ENCODE measurements at places on chromosomes 11 and 22.

- no peak for DNase-seq
Measured at GRCh38 chr11:3000032-3000961, 8.2 kb upstream of the NAP1L4 start.

DNA sequence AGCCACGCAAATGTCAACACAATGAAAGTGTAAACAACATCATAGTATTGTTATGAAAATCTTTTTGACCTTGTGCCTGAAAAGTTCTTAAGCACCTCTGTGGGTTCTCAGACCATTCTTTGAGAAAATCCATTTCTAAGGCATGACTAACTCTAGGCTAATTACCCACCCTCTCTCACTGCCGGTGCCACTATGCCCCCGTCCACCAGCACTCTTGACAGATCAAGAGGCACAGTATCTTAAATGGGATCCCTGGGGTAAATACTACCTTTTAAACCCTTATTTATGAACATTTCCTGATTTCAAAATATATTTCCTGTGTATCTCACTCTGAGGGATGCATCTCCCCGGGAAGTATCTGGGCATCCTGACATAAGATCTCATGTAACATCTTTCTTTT is 607.5 kb downstream of the METTL15 start:
- DNase-seq: no peak

DNA sequence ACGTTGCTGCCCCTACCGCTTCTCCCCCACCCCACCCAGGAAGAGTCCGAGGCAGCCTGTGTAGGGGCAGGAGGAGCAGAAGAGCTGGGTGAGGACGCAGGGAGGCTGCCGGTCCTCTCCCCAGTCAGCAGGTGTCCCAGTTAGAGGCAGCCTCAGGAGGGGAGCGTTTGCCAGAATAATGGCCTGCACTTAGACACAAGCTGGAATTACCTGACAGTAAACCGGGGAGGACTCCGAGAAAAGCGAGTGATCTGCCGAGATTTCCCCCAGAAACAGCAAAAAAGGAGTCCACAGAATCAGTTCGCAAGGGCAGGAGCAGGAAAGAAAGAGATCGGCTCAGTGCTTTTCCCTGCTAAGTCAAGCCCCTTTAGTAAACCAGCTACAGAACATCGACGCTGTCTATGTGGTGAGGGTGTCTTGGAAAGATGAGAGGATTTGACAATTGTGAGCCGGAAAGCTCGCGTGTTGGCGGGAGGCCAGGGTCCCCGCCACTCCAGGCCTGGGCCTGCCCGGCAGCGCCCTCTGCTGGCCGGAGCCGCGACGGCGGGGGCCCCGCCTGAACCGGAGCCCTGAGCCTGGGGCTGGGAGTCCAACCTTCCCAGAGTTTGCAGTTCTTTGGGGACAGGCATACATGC is 17.7 kb upstream of the THRSP start:
- DNase-seq: peak; percentile 56

GRCh38 chr22:17855572-17856290 is 81.5 kb upstream of the BID start:
- no peak for DNase-seq

GRCh38 chr11:58575377-58576020 is at the start of gene LPXN:
LPXN (minus strand) TSS chr11:58575856; CDS start chr11:58575772, 84 bp downstream.
- peak; percentile 35 for DNase-seq

DNA sequence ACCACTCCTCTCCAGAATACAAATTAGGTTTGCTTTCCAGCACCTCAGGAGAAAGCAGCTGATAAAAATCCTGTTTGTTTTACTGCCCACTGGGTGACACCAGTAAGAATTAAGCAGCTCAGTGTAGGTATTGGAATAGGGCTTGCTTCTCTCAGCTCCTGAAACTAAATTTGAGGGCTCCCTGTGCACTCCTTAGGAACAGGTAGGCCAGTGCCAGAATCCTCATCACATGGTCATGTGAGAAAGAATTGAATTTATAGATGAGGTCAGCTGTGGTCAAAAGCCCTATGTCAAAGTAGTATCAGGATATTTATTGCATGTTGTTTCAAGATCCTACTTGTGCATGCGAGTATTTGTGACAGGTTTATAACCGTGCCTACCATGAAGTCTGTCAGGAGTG is 1.0 kb downstream of the PRSS23 start:
- no peak for DNase-seq

DNA sequence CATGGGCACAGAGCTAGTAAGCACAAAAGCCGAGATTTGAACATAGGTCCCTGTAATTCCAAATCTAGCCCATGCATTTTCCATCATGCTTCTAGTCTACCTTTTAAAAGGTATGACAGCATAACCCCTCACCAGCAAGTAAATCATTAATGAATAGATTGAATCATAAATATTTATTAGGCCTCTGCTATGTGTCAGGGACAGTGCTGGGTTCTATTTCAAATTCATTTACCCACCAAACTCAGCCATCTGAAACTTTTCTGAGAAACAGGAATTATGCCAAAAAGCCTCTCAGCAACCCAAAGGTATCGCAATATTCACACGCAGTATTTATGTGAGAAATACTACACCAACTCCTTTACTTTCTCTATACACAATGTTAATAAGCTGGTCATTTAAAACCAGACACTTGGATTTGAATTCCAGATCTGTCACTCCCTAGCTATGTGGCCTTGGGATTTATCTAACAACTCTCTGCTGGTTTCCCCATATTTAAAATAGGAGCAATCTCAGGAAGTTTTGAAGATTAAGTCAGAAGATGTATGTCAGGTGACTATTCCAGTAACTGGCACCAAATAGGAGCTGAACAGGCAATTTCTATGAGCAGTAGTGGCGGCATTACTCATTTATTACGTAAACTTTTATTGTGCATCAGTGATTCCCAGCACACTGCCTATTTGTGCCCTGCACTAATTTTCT is 191.4 kb downstream of the TENM4 start:
- no peak for DNase-seq

DNA sequence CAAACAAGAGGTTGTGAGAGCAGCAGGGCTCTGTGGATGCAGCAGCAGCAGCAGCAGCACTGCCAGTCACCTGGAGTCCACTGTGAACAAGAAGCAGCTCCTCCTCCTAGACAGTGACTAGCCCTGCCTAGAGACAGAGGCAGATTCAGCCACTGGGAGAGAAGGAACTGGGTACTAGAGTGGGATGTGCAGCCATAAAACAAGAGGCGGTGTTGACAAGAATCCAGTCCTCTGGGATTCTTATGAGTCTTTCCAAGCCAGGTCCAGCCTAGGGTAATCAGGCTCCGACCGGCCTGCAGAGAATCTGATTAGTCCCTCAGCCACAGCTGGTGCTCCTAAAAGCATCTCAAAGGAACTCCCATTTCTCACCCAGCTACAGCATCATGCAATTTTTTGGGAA is 83.9 kb upstream of the USP47 start:
- no peak for DNase-seq

DNA sequence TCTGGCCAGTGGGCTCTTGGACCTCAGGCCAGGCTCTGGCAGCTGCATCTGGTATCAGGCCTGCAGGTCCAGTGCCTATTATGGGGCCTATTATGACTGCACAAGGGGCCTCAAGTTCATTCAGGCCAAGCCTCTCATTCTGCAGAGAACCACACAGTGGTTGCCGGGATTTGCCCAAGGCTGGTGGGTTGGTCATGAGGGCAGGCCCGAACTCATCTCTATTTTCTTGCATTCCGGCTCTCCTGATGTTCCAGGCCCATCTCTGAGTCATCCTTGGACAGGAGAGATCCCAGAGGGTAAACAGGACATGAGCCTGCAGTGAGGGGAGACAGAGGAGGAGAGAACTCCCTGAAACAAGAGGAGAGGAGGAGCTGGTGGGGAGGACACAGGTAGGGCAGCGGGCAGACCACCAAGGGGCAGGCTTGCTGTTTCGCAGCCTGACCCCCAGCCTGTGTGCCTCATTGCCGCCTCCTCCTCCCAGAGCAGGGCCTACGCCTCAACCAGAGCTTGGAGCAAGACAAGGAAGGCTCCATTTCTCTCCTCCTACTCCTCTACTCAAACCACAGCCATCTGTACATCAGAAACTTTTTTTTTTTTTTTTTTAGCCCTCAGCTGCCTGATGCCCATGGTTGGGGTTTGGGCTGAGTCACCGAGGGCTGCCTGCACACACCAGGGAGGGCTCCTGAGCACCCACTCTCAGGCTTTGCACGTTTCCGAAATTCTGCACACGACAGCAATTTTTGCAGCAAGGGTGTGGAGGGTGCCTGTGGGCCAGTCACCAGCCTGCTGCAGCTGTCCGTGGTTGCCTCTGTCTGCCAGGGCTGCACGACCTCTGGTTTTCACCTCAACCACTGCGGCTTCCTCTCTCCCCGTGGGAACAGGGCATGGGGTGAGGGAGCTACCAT is 12.7 kb upstream of the TREH start:
- peak; percentile 42 for DNase-seq

- DNase-seq: no peak
Measured at GRCh38 chr22:19996694-19997384, 19.8 kb downstream of the ARVCF start.

DNA sequence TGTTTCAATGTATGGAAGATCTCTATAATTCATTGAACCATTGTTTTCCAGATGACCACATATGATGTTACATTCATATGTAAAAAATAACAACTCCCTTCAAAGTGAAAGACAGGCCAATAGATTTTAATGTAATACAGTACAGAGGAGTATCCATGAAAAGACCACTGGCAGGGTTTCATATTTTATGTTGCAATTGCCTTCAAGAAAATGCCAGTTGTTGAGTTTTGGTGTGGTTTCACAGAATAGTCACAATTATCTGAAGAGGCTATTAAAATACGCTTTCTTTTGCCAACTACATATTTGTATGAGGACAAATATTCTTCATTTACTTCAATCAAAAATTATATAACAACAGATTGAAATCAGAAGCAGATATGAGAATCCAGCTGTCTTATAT is 14.3 kb downstream of the AMOTL1 start:
- no peak for DNase-seq

DNA sequence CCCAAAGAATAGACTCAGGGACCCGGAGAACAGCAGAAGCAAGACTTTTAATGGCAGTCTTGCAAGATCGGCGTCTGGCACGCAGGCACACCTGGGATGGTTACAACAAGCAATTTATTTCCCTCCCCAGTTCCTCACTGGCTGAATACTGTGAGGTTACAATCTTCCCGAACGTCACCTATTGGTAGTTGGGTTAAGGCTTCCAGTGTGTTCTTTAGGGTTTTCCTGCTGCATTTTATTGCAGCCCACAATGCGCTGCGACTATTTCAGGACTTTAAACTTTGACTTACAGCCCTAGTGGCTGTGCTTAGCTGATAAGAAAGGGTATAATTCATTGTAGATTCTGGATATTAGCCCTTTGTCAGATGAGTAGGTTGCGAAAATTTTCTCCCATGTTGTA is 11.5 kb upstream of the TRIM68 start:
- DNase-seq: no peak

DNA sequence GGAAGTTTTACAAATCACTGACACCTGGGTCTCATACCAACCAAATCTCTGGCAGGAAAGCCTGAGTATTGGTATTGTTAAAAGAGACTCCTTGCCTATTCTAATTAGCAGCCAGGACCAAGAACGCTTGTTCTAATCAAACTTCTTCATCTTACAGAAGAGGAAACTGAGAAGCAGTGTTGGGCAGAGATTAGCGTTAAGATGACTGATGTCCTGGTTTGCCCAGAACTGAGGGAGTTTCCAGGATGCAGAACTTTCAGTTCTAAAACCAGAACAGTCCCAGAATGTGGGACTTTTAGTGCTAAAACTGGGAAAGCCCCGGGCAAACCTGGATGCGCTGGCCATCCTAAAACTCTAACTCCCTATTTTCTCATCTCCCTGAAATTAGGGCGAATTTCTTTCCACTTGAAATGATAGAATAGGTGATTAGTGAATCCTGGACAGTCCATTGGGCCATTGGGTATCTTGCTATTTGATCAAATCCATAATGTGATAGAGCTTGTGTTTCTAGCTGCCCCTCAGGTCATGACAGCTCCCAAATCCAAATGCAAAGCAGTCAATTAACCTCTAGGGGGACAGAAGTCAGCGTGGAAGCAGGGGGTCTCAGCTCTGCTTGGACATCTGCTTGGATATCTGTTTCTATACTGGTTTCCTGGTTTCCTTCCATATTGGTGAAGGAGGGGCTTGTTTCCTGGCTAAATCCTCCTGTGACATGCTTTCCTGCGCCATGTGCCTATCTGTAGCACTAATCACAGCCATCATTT is 16.0 kb upstream of the TMPRSS13 start:
- DNase-seq: no peak

DNA sequence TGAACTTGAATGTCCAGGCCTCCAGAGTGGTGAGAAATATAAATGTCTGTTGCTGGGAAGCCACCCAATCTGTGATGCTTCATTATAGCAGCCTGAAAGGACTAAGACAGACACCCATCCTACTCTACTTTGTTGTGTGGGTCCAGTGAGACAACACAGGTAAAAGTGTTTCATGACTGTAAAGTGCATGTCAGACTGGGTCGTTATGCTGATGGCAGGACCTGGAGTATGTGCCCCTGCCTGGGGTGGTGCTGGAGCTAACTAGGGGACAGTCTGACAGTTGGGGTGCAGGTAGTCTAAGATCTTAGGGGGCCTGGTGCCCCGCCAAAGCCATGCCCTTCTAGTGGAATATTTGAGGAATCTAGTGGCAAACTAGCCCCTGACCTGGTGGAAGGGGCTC is 165.6 kb downstream of the TRIM29 start:
- DNase-seq: no peak

DNA sequence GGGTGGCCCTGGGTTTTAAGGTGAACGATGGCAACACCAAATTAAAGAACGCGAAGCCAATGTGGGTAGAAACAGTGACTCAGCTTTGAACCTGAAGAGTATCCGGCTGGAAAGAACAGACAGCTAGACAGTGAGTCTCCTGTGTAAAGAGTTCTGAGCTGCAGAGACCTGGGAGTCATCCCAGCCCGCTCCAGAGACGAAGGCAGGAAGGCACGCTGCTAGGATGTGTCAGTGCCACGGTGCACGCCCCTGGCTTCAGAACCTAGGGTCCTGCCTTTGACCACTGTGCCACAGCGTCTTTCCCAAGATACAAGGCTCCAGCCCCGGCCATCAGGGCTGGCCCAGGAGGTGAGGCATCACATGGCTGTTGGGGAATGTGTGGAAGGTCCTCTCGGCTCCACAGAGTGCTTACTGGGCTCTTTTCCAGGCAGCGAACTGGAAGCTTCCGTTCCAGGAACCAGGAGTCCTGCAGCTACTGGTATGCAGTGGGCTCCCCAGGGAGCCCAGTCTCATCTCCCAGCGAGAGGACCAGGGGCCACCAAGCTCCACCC is 29.9 kb downstream of the LRFN4 start:
- no peak for DNase-seq

DNA sequence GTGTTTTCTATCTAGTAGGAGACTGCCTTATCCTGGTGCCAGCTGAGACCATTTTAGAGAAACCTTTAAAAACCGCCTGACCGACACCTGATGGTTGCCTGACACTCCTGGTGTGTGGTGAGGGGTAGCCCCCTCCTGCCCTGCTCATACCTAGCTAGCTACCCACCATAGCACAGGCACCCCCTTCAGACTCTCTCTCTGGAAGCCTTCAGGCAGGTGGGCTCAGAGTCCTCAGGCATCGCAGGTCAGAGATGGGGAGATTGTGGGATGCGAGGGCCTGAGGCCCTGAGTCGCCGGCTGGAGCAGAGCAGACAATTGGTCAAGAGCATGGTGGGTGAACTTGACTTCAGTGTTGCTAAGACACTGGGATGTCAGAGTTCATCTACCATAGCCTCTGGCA is 424.6 kb downstream of the BRD1 start:
- DNase-seq: no peak

GRCh38 chr11:62573006-62573591 is 592 bp downstream of the EEF1G start:
- DNase-seq: no peak

Measured in stimulated activated CD8-positive, alpha-beta memory T cell treated with anti-CD3 and anti-CD28 coated beads, Interleukin-12 subunit alpha, Interleukin-12 subunit beta, amount 100 ng/mL, for 1 hour (primary cell).